ENCODE measurements at places on chromosomes 7 and 10.

DNA sequence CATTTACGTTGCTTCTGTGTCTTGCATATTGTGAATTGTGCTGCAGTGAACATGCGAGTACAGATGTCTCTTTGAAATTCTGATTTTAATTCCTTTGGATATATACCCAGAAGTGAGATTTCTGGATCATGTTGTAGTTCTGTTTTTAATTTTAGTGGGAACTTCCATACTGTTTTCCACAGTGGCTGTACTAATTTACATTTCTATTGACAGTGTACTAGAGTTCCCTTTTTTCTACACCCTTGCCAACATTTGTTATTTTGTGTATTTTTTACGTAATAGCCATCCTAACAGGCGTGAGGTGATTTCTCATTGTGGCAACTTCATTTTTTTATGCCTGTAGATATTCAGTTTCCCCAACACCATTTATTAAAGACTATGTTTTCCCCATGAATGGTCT is 144.7 kb upstream of the INHBA start:
- peak; percentile 4 for DNase-seq

DNA sequence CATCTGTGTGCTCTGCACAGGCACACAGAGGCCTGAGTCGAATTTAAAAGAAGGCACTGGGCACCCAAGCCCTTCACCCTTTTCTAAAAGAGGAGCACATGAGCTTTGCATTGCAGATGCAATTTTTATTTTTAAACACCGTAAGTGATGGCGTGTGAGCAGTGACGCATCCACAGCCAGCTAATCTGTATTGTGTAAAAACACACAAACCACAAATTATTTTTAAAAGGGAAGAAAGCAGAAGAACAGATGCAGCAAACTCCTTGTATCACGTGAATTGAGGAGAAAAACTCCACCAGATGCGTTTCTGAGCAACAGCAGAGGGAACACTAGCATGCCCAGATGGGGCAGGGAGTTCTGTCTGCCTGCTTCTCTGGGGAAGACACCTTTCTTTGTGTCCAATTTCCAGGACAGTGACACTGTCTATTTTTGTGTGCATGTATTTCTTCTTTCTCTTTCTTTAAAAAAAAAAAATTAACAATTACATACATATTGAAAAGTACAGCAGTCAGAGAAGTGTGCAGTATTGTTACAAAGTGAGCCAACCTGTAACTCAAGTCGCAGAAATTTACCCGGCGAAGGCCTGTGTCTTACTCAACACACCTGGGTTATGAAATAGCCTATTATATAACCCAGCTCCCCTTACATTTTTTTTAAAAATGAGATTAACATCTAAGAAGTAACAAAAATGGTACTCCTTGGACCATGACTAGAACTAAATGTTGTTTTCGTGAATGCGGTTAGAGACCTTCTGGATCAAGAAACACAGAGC is 39.2 kb downstream of the EEPD1 start:
- DNase-seq, result peak; percentile 91

DNA sequence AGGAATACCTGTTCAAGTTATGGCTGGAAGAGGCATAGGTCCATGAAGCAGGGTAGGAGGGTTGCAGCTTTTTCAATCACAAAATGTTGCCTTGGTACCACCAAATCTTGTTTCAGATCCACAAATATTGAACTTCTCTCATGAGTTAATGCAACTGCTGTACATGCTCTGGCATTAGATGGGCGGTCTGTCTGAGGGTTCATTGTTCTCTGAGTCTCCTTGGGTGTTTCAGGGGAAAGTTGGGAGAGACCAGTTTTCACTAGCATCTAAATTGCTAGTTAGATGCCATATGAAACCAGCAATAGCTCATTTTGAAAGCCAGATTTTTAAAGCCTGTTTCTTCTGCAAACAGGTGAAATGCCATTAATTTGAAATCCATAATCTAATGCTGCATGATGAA is 27.8 kb upstream of the ELMO1 start:
- DNase-seq, result no peak

- no peak for DNase-seq
Observed at GRCh38 chr7:128856001-128856718, 6.5 kb upstream of the ATP6V1F start.

DNA sequence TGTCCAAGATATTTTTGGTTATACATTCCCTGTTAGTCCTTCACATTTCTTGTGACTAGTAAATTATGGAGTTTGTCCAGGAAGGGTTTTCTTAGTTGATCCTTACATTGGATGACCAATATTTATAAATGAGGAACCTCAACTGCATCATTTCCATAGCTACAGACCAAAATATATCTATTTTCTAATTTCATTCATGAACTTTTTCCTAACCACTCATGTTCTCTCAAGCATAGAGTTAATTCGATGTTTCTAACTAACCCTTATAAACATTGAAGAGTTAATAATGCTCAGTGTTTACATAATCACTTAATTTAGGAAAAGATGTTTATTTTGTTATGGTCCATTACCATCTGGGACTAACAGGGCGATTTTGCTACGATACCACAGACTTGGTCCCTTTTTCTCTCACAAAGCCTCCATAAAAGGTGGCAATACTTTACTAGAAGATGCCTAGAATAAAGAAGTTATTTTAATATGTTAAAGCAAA is 591.0 kb downstream of the MAGI2 start:
- no peak for DNase-seq

DNA sequence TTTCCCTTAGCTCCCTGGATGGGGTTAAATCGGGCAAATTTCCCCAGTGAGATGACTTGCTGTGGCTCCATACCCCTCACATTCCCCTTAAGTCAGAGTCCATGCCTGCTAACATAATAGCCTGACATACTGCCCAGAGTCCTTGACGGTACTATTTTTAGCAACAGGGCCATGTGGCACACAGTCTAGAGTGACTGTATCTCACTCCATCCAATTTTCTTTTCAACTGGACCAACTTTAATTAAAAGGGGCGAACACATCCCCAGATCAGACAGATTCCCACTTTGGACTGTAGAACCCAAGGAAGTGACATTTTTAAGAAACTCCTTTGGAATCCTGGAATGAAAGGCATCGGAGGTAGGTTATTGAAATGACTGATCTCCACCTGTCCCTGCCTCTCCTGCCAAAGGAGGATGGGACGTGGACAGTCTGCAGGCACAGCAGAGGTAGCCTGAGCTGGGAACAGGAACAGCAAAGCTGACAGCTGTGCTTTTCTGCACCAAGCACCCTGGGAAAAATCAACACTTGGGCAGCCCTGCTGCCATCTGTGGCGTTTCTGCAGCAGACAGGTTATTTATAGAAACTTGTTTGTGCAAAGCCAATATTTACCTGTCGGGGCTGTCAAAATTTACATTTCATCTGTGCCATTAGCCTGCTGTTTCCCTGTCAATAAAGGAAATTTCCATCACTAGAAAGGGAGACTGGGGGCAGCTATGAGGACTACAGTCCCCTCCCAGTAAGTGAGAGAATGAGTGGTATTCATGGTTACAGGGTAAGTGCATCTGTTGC is 221.5 kb upstream of the AOAH start:
- no peak for DNase-seq

DNA sequence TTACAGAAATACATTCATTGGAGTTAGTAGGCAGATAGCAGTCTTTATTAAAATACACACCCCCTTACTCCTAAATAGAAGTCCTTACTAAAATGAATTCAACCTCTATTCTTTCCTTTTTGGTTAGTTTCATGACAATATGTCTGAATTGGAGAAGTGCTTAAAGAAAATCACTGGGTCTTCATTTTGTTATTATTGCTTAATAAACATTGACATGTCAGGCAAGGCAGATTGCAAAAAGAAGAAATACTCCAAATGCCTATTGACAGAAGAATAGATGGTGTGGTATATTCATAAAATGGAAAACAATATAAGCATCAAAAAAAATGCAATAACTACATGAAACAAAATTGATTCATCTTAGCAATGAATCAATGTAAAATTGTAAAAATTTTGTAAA is 135.5 kb downstream of the TMEM26 start:
- DNase-seq, result no peak

DNA sequence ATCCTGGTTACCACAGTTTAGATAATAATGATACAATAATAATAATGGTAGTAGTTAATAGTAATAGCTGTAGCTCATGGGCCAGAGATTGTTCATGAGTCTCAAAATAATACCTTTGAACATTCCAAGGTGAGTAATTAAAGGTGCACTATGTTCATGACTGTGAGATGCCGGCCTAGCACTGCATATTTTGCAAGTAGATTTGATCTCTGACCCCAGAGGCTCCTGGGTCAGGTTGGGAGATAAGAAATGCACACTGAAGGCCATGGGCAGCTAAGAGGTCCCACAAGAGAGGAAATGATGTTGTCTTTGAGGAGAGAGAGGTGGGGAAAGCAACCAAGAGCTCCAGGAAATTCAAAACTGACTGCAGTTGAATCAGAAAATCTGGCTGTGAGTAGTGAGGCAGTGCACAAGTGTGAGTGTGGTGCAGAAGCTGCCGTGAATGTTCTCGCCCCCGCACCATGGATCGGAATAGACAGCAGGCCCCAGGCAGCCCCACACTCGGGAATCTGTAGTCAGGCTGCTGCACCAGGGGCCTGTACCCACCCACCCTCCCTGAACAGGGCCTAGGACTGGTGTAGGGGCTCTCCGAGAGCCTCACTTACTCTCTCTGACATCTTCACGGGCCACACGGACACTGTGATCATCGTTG is 11.9 kb downstream of the CPXM2 start:
- no peak for DNase-seq

DNA sequence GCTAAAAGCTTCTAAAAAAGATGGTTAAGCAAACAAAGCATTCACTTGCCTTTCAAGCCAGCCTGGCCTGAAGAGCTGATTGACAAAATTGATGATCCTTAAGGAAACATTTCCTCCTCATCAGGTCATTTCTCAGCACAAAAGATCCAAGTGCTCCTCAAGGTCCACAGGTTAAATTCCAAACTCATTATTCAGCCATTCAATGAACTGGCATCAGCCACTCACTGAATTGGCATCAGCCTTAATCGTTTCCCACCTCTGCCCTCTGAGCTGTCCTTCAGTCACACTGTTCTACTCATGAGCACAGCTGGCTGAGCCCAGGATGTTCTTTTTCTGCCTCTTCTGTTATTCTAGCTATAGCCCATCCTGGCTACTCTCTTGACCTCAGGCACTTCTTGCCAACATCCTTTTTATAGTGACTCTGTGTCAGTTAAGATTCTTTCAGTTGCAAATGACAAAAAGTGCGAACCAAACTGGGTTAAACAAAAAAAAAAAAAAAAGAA is 147.5 kb downstream of the RAB11FIP2 start:
- no peak for DNase-seq

GRCh38 chr7:604884-605531 is 85.4 kb upstream of the PDGFA start:
- no peak for DNase-seq

DNA sequence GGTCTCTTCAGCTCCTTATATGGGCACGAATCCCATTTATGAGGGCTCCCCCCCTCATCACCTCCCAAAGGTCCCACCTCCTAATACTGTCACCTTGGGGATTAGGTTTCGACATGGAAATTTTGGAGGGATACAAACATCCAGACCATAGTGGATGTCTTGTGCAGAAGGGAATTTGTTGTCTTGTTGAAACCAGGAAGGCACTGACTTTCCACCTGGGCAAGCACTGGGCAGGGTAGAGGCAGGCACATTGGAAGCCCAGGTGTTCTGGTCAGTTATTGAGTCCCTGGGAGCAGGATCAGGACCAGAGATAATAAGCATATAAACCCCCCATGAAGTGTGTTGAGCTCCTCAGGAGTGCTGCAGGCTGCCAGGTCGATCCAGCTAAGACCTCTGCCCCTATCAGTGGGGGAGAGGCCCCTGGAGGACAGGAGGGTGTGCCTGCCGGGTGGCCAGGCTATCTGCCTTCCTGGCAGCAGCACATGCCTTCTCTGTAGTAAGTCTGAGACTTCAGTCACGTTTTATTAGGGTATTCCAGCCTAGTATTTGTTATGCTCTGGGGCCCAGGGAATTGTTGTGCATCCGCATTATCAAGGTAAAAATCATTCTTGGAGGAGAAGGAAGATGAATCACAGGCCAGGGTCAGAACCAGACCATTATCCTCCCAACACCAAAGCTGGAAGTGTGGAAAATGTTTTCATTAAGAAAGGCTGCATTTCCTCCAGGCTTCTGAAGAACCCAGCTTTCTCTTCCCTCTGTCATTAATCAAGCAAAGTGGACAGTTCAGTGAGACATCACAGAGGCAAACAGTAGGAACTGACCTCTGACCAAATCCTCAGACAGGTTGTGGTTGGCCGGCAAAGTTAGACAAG is 503.1 kb downstream of the GRID1 start:
- DNase-seq, result no peak

DNA sequence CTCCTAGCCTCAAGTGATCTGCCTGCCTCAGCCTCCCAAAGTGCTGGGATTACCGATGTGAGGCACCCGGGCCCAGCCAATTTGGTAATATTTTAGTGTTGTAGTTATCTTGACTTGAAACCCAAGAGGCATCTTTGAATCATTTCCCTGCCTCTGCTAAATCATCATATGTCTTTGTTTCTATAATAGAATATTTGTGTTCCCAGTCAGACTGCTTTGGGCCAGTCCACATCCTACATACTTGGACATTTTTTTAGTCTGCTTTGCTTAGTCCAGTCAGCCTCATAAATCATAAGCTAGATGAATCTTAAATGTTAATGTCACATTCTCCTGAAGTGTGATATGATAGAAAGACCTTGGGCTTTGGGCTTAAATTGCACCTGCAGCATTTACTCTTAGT is 5.9 kb downstream of the STAM start:
- DNase-seq, result no peak

DNA sequence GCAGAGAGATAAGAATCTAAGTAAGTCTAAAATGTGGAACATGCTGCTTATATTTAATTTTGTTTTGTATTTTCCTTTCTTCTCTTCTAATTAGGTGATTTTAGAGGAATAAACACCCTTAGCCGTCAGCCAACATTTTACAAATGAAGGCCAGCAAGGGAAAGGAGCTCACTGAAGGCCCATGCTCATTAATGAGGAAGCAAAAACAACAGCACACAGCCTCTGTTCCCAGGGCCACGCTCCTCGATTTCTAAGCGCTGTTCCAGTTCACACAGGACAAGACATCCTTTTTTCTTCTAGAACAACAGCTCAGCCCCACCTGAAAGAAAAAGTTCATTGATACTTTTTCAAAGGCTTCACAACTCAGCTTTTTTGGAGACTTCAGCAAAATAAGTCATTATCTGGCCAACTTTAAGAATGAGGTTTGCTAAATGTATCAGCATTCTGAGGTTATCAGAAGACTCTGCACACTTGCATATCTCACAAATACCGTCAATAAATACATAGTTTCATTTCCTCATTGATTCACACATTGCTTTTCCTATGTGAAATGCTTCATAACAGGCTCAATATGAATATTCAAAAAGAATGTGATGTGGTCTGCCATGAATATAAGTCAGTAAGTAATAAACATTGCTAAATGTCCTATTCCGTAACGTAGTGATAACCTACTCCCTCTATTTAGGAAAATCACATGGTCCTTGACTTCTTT is 34.8 kb upstream of the SFMBT2 start:
- DNase-seq, result no peak

DNA sequence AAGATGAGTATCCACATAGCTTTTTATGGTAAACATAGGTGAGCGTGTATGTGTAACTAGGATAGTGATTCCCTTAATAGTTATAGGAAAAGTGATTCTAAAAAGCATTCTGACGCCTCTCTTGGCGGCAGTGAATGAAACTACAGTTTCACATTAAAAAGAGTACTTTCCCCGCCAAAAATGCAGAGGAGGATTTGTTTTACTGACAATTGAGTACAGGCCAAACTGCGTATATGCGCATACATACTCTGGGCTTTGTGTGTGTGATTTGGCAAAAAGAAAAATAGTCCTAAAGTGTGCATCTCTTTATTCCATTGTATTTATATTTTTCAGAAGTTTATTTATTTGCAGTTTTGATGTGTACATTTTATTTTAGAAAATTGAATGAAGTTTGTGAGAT is 10.3 kb downstream of the CUL1 start:
- no peak for DNase-seq

Data from AML-193 (cell line).